ENCODE measurements at places on chromosomes 5 and 9.

DNA sequence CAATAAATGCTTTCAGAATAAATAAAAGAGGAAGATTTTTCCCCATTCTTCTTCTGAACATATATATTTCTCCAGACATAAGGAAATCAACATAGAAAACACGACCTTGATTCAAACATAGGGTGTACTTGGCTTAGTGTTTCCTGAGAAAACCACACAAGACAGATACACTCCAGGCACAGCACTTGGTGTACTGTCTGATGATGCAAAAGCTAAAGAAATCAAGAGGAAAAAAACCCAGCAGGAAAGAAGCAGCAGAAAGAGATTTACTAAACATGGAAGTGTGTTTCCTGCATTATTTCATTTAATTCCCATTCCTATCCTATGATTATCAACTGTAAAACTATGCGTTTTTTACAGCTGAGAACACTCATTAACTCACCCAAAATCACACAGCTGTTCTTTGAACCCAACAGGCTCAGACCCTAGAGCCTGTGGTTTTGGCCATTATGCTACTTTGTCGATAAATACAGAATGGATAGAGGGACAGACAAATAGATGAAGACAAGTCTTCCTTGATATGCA, 46.1 kb downstream of the NIPAL4 start:
- DNase-seq = no peak

- no peak for DNase-seq
Observed at GRCh38 chr5:1506242-1507013, 17.3 kb downstream of the LPCAT1 start.

DNA sequence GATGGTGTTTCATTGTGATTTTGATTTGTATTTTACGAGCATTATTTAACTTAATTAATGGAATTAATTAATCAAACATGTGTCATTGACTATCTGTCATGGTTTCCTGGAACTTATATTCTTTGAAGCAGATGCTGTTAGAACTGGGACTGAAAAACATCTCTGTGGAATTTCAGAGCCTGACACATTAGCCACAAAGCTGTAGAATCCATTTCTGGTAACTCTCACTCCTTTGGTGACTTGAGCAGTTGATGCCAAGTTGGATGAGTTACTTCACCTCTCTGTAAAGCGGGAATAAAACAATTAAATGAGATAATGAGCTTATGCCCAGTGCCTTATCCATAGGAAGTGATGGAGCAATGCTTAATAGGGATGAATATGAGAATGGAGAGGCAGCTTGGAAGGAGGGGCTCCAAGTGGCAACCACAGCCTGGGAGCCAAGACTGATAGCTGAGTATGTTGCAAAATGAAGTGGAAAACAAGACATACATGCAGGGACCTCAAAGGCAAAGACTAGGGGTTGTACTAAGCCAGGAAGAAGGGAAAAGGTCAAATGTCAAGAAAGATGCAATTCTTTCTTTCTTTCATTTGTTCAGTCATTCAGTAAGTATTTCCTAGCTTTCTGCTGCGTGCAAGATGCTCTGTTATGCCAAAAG, 23.1 kb upstream of the ADRA1B start:
- DNase-seq = no peak

DNA sequence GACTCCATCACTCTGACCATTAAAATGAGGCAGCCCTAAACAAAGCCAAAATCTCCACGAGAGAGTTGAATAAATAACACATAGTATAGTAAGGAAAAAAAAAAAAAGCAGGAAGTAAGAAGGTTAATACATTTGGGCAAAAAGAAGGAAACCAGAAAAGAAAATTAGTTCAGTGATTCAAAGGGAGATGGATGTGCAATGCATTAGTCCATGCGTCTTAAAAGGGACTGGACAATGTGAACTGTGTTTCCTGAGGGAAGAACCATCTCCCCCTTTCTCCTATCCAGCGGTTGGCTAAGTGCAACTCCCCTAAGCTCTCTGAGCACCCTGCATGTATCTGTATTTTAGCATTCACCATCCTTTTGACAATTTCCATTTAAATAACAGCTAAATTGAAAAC, 1.4 kb downstream of the ANKRA2 start:
- no peak for DNase-seq

DNA sequence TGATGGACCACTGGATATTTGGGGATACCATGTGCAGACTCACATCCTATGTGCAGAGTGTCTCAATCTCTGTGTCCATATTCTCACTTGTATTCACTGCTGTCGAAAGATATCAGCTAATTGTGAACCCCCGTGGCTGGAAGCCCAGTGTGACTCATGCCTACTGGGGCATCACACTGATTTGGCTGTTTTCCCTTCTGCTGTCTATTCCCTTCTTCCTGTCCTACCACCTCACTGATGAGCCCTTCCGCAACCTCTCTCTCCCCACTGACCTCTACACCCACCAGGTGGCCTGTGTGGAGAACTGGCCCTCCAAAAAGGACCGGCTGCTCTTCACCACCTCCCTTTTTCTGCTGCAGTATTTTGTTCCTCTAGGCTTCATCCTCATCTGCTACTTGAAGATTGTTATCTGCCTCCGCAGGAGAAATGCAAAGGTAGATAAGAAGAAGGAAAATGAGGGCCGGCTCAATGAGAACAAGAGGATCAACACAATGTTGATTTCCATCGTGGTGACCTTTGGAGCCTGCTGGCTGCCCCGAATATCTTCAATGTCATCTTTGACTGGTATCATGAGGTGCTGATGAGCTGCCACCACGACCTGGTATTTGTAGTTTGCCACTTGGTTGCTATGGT, 54.5 kb upstream of the HNRNPA0 start:
- no peak for DNase-seq

DNA sequence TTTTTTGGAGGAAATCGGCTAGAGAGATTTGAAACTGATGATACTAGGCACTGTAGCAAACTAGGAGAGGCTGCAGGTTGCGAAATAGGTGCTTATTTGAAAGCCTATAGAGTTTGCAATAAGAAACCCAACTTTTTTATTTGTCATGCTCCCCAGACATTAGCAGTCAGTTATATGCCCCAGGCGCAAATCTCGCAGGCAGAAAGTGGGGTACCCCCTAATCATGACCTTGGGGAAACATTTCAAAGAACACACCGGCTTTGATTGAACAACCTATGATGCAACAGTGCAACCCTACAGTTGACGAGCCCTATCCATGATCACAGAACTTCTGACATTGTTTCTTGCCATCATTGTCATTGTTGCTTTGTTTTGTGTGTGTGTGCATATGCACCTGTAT, 510.5 kb downstream of the RAB3C start:
- no peak for DNase-seq

DNA sequence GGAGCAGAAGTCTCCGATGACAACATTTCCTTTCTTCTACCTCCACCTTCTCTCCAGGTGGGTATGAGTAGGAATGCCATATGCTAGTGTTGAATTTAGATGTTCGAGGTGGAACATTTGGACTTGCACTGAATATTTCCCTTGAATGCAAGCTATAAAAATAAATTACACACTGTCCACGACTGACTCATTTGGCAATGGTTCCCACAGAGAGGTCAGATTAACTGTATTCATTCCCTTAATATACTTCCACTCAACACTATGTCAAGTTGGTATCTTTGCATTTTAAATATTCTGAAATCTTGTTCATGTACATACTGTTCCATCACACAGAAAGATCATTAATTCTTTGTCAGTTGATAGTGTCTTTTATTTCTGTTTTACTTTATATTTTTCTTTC, 222.6 kb upstream of the PIK3R1 start:
- DNase-seq = no peak

DNA sequence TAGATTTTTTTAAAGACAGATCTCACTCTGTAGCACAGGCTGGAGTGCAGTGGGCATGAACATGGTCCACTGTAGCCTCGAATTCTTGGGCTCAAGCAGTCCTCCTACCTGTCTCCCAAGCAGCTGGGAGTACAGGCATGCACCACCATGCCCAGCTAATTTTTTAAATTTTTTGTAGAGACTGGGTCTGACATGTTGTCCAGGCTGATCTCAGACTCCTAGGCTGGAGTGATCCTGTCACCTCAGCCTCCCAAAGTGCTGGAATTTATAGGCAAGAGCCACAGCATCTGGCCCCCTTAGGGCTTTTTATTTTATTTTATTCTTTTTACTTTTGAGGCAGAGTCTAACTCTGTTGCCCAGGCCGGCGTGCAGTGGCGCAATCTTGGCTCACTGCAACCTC, 56.4 kb downstream of the NSD1 start:
- no peak for DNase-seq

GRCh38 chr9:114723931-114724330, 41.9 kb upstream of the TEX48 start:
- DNase-seq = no peak

- no peak for DNase-seq
Observed at GRCh38 chr5:66546541-66546940, 49.7 kb upstream of the MAST4 start.

GRCh38 chr5:142845402-142845921, 75.3 kb downstream of the ARHGAP26 start:
- DNase-seq = peak; percentile 60

GRCh38 chr9:2199999-2200796, 185.1 kb downstream of the SMARCA2 start:
- no peak for DNase-seq

- no peak for DNase-seq
Observed at GRCh38 chr9:32881948-32882347, 98.6 kb downstream of the TMEM215 start.

DNA sequence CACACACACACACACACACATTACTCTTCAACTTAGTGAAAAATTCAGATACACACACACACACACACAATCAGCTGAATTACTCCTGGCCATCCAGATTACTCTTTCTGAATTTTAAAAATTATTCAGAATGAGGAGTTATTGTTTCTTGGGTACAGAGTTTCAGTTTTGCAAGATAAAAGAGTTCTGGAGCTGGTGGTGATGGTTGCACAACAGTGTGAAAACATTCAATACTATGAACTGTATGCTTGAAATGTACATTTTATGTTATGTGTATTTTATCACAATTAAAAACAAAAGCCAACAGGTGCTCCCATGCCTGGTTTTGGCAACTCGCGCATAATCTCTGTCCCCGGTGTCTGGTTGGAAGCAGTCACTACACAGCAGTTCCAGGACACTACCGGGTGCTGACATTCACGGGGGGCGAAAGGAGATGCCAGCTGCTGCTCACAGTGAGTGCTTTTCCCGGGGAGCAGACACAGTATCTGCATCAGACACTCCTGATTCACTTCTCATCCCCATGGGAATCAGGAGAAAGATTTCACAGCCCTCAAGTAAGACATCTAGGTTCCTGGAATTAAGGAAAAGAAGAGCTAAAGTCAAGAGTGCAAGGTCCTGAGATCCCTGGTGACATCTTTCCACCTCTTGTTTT, 55.7 kb downstream of the LHFPL2 start:
- DNase-seq = no peak

DNA sequence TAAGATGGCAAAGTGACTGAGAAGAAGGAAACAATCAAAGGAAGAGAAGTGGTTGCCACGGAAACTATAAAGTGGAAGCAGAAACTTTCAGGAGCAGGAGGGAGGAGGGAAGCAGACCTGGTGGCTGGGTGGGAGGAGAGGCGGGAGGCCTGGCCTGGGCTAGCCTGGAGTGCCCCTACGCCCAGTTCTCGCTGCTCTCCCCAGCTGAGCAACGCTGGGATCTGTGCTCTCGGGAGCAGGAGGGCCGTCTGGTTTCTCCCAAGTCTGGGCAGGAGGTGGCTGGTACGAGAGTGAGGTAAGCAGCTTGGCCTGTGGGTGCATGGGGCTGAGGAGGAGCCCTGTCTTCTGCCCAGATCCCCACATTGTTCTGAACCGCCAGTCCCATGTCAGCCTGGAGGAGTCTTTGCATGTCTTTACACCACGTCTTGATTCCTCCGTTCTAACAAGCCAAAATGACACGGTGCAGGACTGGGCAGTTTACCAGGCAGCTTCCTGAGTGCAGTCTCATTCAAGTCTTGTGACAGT, 15.0 kb upstream of the DAB2IP start:
- no peak for DNase-seq

DNA sequence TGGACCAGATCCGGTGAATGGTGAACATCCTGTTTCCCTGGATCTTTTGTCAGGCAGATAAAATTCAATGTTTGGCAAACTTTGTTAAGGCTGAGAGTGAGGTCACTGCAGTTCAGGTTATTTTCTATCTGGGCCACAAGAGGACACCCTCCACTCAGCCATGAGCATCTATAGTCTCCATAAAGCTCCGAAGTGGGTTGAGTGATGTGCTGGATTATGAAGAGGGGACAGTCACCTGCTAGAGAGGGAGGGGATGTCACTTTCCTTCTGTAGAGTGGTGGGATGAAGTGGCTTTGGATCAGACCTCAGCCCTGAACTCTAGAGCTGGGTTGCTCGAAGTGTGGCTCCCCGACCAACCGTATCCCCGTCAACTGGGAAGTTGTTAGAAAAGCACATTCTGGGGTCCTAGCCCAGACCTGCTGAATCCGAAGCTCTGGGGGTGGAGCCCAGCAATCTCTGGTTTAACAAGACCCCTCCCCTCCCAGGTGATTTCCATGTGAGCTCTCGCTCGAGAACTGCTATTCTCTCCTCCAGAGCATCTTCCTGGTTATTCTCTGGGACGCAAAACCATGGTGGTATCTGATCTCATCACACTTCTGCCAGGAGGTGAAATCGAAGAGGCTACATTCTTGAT, 31.8 kb upstream of the FGF1 start:
- peak; percentile 69 for DNase-seq

DNA sequence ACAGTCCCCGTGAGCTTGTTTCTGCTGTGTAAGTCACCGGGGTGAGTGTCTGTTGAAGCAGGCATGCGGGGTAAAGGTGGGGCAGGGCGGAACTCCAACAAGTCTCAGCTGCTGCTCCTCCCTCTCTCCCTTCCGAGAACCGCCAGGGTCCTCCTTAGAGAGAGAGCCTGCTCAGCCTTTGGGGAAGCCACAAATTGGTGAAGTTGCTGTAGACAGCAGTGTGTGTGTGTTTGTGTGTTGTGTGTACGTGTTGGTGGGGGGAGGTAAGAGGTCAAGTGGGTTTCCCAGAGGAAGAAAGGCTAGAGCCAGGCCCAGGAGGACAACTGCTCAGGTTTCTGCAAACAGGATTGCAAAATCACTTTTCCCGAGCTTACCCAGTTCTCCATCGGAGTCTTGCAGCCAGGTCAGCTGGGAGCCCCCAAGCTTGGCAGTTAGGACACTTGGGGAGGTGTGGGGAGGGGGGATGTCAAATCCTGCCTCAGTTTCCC, 38.9 kb upstream of the DAB2IP start:
- DNase-seq = no peak

DNA sequence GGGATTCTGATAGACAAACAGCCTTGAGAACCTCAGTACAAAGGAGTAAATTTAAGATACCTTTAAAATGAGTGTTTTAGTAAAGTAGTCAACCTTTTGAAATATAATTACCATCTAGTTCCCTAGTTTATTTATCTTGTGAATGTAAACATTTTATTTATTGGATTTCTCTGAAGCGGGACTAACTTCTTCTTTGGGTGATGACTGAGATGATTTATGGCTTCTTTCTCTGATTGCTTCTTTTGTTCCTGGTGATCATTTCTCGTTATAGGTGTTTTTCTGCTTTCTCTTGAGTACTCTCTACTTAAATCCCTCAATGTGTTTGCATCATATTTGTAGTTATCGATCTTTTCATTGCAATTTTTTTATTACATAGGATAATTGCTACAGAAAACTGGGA, 33.2 kb downstream of the PRDM6 start:
- DNase-seq = no peak
